Activated CD4-positive, alpha-beta T cell treated with anti-CD3 and anti-CD28 coated beads for 36 hours (primary cell): ENCODE measurements at places on chromosomes 7 and 10. TPM values are rescaled to one million over a fixed set of nuclear protein-coding genes. Genes with fewer than 3 reads are reported as not detected.

DNA sequence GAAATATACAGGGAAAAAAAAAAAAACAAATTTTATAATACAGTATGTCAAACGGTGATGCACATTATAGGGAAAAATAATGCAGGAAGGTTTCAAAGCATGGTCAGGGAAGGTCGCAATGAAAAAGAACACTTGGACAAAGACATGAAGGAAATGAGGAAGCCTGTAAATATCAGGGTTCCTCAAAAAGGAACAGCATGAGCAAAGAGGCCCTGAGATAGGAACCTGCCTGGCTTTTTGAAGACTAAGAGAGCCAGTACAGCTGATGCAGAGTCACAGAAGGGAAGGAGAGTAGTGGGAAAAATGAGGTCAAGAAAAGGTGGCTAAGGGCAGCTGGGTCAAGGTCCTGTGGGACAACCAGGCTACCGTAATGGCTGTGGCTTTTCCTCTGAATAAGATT lies 1.9 kb downstream of the VPS41 start:
- no peak for DNase-seq

DNA sequence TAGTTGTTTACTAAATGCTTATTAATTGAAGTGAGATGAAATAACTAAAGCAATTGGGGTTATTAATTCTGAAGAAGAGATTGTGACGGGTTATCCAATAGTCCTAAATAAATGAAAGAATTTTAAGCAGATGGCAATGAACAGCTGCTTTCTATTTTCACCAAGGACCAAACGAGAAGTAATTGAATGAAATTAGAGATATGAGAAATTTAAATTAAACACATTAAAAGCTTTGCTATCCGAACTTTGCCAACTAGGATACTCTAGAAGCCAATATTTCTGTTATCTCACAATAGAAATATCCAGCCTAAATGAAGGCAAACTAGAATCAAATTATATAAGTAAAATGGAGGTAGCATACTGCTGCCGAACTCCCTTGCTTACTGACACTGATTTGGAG lies 103.2 kb downstream of the GPR37 start:
- DNase-seq: no peak

- no peak for DNase-seq
These were observed 153.2 kb downstream of the NEBL start for GRCh38 chr10:20743942-20744341.

GRCh38 chr7:151186640-151187408 lies at the start of gene ASB10:
Gene ASB10, minus strand, starts transcription at chr7:151187250. Its CDS starts 120 bp downstream, at chr7:151187130.
- no peak for DNase-seq

- DNase-seq: peak; percentile 20
These were observed 45.9 kb downstream of the SGMS1 start for GRCh38 chr10:50577681-50578350.

GRCh38 chr10:124092860-124093773 lies at the start of gene CHST15:
Gene CHST15, minus strand, starts transcription at chr10:124093598. Its CDS starts 47,386 bp downstream, at chr10:124046212.
- peak; percentile 18 for DNase-seq

DNA sequence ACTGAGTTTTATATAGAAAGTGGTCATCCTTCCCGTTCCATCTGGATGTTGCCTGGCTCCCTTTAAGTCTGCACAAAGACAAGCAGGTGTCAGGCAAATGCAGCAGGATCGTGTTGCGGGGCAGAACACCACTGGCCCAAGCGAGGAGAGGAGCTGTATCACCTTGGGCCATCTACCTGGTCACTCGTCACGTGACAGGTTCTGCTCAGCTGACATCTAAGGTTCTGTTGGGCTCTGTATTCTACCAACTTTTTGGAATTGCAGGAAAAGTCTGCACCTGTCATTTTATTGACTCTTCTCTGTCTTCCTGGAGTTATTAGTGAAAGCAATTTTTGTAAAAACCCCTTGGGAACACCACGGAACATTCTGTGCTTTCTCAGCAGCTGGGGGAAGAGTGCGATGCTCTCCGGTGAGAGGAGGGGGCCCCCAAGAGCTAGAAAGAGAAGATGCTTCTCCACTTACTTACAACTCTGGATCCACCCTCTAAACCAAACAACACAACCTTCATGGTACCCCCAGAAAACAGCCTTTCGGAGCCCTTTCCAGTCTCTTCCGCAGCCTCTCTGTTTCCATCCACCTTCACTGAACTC lies 83.4 kb upstream of the NMT2 start:
- no peak for DNase-seq

DNA sequence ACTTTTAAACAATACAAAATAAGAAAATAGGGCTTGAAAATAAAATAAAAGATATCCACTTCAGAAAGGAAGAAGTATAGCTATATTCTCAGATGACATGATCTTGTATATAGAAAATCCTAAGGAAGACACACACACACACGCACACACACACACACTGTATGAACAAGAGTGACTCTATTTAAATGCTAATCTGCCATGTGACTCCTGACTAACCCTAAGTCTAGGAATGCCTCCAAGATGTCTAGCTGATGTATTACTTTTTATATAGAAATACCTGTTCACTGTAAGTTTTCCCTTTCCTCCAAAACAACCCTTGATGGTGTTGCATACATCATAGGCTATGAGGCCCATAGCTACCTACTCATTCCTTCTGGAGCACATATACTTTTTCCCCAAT lies 173.1 kb upstream of the LRRTM3 start:
- no peak for DNase-seq

- DNase-seq: no peak
These were observed 133.0 kb downstream of the SFMBT2 start for GRCh38 chr10:7277867-7278266.

DNA sequence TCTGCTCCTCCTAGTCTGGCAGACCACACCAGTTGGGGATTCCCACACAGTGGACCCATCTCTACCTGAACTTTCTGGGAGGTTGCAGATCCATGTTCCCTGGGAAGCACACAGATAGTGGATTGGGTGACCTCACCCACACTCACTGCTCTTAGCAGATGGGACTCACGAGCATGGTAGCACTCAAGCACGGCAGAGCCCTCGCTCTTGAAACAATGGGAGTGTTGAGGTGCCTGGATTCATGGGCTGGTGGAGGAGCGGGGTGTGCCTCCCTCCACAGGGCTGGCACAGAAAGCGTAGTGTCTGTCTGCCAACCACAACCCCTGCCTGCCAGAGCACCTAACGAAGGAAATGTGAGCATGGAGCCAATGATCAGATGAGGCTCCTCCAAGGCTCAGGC lies 568.0 kb downstream of the POM121L12 start:
- no peak for DNase-seq

- DNase-seq: no peak
These were observed 11.3 kb upstream of the AKR1C2 start for GRCh38 chr10:5014936-5015335.

DNA sequence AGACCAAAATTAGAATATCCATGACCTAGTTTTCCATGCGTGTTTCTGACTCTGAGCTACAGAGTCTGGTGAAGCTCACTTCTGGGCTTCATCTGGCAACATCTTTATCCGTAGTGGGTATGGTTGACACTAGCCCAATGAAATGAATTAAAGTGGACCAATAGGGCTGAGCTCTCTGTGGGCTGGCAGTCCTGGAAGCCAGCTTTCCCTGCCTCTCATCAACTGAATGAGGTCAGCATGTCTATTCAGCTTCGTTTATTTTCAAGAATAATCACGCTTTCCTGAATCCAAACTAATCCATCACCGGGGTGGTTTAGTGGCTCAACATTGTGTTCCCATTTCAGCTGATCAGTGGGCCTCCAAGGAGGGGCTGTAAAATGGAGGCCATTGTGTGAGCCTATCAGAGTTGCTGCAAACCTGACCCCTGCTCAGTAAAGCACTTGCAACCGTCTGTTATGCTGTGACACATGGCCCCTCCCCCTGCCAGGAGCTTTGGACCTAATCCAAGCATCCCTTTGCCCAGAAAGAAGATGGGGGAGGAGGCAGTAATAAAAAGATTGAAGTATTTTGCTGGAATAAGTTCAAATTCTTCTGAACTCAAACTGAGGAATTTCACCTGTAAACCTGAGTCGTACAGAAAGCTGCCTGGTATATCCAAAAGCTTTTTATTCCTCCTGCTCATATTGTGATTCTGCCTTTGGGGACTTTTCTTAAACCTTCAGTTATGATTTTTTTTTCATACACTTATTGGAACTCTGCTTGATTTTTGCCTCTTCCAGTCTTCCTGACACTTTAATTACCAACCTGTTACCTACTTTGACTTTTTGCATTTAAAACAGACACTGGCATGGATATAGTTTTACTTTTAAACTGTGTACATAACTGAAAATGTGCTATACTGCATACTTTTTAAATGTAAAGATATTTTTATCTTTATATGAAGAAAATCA lies 35.5 kb downstream of the CAV1 start:
- DNase-seq: no peak

- DNase-seq: no peak
These were observed 73.3 kb upstream of the COL13A1 start for GRCh38 chr10:69728335-69728870.

DNA sequence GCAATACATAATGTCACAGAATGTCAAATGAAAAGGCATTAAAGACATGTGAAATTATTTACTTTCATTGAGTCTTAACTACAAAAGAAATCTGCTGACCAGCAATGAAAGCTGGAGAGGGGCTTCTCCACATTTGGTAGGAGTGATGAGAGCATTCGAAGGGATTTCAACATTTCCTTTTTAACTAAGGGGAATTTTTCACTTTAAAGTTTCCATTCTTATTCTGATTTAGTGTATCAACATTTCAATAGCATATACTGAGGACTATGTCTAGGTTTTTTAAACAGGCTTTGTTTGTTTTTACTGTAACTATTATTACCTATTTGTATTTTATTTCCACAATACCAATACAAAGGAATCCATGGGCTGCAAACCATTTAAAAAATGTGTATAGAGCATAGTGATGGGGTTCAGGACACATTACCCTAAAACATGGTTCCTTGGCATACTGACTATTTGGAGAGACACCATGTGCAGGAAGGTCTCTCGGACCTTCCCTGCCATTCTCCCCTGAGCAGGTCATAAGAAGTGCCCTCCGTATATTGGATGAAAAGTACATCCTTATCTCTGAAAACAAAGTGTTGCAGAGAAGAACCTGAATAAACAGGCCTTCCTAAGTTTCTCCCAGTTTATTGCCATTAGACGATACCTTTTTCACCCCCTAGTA lies 278.7 kb downstream of the DOCK4 start:
- no peak for DNase-seq

DNA sequence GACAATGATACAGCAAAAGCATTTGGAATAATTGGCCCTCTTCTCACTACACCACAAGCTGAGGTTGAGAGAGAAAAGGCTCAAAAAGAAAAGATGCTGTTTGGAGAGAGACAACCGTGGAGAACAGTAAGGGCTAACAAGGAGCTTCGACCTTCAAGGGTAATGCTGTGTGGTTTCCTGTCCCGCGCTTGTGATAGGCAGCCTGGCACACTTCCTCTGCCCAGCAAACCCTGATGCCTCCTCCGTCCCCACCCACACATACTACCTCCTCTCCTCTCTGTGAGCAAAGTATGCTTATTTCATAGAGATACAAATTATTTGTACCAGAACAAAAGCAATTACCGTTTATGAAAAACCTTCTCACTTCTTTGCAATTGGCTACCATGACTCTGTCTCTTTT lies 755.4 kb downstream of the KCNMA1 start:
- peak; percentile 7 for DNase-seq

The VWDE gene
- 2.3 TPM for total RNA-seq

The LIPK gene
- total RNA-seq: not detected

The PRF1 gene
- 21.8 TPM for total RNA-seq

The ENTPD1 gene
- total RNA-seq: not detected

The FGF8 gene
- not detected for total RNA-seq

The HSPA12A gene
- 0.74 TPM for total RNA-seq
